ENCODE measurements at places on chromosomes 6 and 20. TPM values are rescaled to one million over a fixed set of nuclear protein-coding genes. Genes with fewer than 3 reads are reported as not detected.

GRCh38 chr20:3871550-3872265 lies 17.5 kb upstream of the PANK2 start:
- DNase-seq, result no peak

- DNase-seq, result no peak
Measured at GRCh38 chr6:5388326-5388725, 127.0 kb downstream of the FARS2 start.

GRCh38 chr6:114342826-114343781 lies at the start of gene HS3ST5:
Gene HS3ST5 (minus strand): TSS chr6:114343023. CDS start chr6:114062845, 280,178 bp downstream.
- no peak for DNase-seq

The PRRT1 gene
- total RNA-seq, result 2.4 TPM

DNA sequence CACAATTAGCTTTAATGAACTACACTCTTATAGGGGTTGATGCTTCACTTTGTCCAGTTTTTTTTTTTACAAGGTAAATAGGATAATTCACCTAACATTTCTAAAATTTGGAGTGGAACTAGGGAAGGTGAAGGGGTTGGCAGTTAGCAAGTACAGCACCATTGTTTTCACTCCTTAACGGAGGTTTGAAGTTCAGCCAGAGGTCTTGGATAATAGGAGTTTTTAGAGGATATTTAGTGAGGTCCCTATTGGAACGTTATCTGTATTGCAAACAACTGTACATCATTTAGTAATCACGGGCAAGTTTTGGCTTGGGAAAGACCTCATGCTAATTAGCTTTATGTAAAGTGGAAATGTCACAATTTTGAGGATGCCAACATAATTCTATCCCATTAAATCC lies 52.3 kb upstream of the TBX18 start:
- DNase-seq, result no peak

The FILIP1 gene
- not detected for total RNA-seq

GRCh38 chr6:122791310-122791679 lies 2.2 kb downstream of the SMPDL3A start:
- DNase-seq, result no peak

The BRD2 gene
- total RNA-seq, result 326 TPM

GRCh38 chr6:163626073-163626867 lies 211.8 kb downstream of the QKI start:
- no peak for DNase-seq

The PPP1R3G gene
- total RNA-seq, result not detected

DNA sequence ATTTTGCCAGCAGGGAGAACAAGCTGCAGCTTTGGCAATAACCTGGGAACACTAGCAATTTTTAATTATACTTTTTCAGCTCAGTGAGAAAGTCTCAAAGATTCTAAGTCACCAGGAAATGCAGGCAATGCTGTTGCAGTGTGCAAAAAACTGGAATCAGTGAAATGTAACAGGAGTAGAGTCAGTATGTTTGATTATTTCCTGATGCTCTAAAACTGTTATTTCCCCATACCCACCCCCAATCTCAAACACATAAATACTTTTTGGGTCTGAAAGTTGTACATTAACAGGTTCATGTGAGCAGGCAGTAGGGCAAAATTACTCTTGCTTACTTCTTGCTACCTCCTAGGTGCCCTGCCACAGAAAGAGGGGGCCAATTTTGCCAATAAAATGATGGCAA lies 65.4 kb upstream of the BEND6 start:
- DNase-seq, result no peak

- DNase-seq, result no peak
Measured at GRCh38 chr6:4093288-4093687, 14.4 kb upstream of the FAM217A start.

The C6orf52 gene
- total RNA-seq, result 1.0 TPM

The ALDH8A1 gene
- total RNA-seq, result not detected

GRCh38 chr6:47426524-47427302 lies 50.9 kb upstream of the CD2AP start:
- no peak for DNase-seq

The HRH3 gene
- not detected for total RNA-seq

- peak; percentile 91 for DNase-seq
Measured at GRCh38 chr6:106648651-106649308, 19.4 kb downstream of the QRSL1 start.

DNA sequence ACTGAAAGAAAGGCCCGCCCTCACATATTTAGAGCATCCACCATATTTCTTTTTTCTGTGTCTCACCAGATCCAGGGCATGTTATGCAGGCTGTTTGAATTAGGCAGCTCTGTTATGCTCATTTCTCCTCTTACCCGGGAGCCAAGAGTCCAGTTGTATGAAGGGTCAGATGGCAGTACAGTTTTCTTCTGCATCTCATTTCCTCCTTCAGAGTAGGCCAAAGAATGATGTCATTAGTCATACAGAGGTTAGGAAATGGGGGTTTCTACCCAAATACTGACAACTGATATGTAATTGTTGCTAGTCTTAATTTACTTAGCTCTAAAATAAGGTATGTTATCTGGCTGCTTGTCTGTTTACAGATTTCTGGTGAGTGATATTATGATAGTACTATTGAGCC lies 130.8 kb downstream of the SOBP start:
- DNase-seq, result no peak

DNA sequence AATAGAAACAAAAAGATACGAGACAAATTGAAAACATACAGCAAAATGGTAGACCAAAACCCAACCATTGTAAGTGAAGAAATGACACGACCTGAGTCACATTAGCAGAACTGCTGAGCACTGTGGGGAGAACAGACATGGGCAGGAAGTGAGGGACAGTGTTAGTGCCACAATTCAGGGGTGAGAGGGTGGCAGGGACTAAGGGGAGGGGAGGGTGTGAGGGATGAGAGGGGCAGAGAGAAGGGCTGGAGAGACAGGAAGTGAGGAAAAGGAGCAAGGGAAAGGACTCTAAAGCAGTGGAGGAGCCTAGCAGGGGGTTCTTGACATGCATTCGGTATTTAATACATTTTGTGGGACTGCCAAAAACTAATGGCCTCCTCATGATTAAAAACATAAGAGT lies 45.0 kb upstream of the TRIM26 start:
- peak; percentile 12 for DNase-seq

GRCh38 chr6:26450240-26450639 lies 7.5 kb upstream of the BTN2A1 start:
- DNase-seq, result no peak

The SLC22A3 gene
- not detected for total RNA-seq

GRCh38 chr6:127956956-127957355 lies 56.1 kb upstream of the THEMIS start:
- no peak for DNase-seq

The BPIFB2 gene
- not detected for total RNA-seq

GRCh38 chr6:88513920-88514319 lies 347.8 kb upstream of the CNR1 start:
- peak; percentile 33 for DNase-seq

The RANBP9 gene
- total RNA-seq, result 35.0 TPM

DNA sequence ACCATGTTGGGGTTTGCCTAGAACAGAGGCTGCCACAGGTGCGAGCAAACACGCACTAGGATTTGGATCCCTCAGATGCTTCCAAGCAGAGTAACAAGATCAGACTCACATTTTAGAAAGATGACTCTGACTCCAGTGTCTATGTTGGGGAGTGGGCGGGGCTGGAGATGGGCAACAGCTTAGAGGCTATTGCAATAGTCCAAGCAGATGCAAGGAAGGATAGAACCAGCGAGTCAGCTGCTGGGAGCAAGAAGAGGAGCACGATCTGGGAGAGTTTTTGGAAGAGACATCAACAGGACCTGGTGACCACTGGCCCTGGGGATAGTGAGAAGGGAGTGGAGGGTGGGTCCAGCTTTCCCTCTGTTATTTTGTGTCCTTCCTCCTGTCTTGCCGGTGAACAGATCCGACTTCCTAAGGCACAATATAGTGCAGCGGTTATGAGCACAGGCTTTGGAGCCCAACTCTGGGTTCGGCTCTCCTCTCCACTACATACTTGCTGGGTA lies 52.7 kb downstream of the FGD2 start:
- no peak for DNase-seq

The DBNDD2 gene
- total RNA-seq, result not detected

The RIPOR2 gene
- total RNA-seq, result 28.9 TPM

GRCh38 chr20:20214757-20215275 lies 153.1 kb upstream of the INSM1 start:
- DNase-seq, result no peak

DNA sequence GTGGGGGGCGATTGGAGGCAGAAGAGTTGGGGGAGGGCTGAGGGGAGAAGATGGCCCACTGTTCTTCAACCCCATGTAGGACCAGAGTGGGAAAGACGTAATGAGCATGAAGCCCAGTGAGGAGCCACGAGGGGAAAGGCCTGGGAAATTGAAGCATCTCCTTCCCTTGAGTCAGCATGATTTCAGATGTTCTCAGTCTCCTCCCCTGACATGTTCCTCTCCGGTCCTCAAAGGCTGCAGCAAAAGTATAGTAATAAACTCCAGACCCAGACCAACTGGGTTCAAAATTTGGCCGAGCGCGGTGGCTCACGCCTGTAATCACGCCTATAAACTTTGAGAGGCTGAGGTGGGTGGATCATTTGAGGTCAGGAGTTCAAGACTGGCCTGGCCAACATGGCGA lies 1.9 kb upstream of the NFKBIE start:
- no peak for DNase-seq

The SYCP2L gene
- total RNA-seq, result 1.3 TPM

DNA sequence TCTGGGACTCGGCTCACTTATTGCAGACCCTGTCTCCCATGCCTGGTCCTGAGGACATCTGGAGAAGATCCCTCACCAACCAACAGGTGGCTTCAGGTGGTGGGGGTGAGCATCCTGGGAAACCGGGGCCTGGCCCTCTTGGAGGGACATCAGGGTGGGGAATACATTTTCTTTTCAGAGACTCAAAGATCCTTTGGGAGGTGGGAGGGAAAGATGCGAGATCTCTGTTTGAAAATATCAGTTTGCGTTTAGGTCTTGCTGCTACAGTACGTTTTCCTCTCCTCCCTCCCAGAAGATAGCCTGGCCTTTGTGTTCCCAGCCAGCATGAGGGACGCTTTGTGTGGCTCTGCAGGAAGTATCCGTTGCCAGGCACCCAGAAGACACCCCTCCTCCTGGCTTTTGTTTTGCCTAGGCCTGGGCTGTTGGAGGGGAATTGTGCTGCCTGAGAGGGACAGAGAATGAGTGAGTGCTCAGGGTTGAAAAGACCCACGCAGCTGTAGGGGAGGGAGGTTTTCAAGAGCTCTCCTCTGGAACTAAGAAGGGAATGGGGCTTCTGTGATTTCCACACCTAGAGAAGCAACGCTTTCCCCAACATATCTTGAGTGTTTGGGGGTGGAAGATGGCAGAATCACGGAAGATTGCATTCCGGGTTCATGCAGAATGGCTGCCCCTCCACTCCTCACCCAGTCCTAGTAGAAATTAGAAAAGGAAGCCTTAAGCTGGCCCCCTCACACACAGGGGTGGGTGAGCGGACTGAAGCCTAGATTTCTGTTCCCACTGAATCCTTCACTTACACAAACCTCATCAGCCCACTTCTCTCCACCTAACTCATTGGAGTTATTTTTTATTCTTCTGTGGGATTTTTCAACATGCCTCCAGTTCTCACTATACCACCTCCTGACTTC lies 22.0 kb upstream of the SLC2A12 start:
- DNase-seq, result no peak

GRCh38 chr6:19879663-19880062 lies 42.5 kb downstream of the ID4 start:
- DNase-seq, result no peak

GRCh38 chr6:50818673-50819072 lies at the start of gene TFAP2B:
Gene TFAP2B (plus strand): TSS chr6:50818871. CDS start chr6:50818892, 21 bp downstream.
- DNase-seq, result no peak

DNA sequence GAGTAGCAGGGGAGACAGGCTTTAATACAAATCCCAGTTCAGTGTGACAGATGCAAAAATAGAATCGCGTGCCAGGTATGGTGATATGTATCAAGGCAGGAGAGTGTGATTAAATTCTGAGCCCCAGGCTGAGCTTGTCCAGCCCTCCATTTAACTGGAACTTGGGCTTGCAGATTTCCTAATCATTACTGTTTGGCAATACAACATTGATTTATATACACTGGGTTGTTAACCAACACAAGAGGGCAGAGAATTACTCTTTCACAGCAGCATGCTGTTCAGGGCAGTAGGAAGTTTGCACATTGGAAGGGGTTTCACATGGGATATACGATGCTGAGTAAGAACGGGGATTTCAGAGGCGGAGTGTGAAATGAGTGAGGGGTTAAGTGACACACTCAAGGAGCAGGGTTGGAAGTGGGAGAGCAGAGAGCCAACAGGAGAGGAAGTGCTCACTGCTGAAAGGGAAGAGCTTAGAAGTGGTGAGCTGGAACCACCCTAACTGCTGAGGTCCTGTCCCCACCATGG lies 70.8 kb upstream of the ATXN1 start:
- no peak for DNase-seq

- DNase-seq, result no peak
Measured at GRCh38 chr6:5559651-5560050, 298.3 kb downstream of the FARS2 start.

DNA sequence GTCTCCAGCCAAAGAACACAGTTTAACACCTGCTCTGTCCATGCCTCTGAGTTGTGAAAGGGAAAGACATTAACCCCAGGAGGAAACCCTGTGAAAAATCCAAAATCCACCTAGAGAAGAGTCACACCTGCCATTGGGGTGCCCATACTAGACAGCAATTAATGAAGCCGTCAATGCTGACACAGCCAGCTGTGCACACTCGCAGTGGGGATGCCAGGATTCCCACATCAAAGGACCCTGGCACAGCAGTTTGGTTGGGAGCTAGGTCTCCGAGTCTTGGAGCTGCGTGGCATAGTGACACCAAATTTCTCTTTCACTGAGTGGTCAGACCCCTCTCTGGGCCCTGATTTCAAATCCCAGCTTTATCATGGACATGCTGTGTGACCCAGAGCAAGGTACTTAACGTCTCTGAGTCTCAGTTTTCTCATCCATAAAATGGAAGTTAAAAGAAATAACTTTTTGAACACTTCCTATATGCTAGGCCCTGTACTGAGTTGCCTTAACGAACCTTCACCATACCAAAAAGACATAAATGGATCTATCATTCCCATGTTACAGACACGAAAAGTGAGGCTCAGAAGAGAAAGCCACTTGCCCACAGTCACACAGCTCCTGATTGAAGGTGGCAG lies 30.8 kb downstream of the BPIFB1 start:
- no peak for DNase-seq

DNA sequence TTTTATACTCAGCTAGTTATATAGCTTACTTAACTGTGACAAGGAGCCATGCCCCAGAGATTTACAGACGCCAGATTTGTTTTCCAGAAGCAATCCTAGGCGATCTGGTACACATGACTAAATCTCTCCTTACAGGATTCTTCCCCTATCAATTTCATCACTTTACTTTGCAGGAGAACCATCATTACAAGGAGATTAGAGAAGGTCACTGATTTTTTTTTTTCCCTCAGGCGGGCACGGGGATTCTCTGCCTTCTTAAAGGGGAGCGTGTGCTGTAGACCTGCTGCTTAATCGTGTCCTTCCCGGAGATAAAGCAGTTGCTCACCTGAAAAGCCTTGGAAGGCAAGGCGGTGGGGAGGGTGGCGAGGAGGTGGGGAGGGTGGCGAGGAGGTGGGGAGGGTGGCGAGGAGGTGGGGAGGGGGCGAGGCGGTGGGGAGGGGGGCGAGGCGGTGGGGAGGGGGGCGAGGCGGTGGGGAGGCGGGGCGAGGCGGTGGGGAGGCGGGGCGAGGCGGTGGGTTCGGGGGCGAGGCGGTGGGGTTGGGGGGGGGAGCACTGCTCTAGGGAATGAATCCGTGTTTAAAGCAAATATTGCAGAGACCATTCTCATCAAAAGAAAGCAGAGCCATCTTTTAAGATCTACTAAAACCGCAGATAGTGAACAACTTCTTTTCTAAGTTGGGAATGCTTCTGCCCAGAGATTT lies 14.3 kb upstream of the MRAP2 start:
- DNase-seq, result no peak

GRCh38 chr6:62042429-62042828 lies 243.6 kb downstream of the KHDRBS2 start:
- no peak for DNase-seq

The FANCE gene
- total RNA-seq, result 19.9 TPM

The EYS gene
- not detected for total RNA-seq
